ENCODE measurements at places on chromosomes 13 and 19.

- DNase-seq, result no peak
These were observed 12.7 kb downstream of the MED25 start for GRCh38 chr19:49830766-49831165.

DNA sequence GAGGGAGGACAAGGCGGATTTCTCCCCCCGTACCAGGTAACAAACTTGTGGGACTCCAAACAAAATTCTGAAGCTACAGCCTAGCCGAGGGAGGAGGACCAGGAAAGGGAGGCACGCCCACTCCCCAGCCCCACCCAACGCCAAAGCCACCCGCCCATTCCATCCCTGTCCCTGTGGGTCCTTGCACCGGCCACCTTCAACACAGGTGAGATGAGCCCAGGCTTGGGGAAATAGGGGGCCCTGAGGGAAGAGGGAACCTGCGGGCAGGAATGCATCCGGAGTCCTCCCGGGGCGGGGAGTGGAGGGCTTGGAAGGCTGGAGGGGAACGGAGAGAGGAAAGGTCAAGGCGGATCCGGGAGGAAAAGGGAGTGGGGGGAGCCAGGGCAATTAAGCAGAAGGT lies at the start of gene BEST2:
Gene BEST2 (plus strand): TSS at position 157 of the 400 bp plus-strand sequence. CDS start 802 bp downstream, outside the sequence.
- no peak for DNase-seq

GRCh38 chr13:106736941-106737340 lies 169.0 kb upstream of the ARGLU1 start:
- DNase-seq, result no peak

GRCh38 chr19:10316229-10317044 lies 622 bp upstream of the FDX2 start:
- no peak for DNase-seq

DNA sequence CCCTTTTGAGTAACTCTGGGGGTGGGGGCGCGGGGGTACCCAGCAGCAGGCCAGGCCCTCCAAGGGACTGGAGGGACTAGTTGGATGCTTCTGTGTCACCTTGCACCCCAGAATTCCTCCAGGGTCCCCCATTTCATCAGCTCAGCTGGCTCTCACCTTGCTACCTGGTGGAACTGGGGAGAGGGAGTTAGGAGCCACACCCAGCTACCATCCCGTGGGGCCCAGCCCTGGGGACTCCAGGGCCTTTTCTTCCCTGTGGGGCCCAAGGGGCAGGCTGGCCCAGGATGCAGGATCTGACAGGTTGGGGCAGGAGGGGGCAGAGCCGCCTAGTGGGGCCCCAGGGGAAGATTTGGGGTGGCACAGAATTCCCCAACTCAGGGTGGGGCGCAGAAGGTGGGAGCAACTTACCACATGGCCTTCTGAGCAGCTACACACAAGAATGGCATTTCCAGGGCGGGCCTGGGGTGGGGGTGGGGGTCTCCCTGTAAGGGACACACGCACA lies 32.8 kb upstream of the NANOS3 start:
- DNase-seq, result no peak

- DNase-seq, result no peak
These were observed 58.9 kb downstream of the RAP2A start for GRCh38 chr13:97492684-97493371.

- no peak for DNase-seq
These were observed 164.7 kb downstream of the KCNRG start for GRCh38 chr13:50179977-50180376.

- peak; percentile 46 for DNase-seq
These were observed 69.4 kb downstream of the PSPC1 start for GRCh38 chr13:19713186-19713965.

GRCh38 chr19:31356587-31357314 lies 7.5 kb upstream of the TSHZ3 start:
- DNase-seq, result peak; percentile 74

DNA sequence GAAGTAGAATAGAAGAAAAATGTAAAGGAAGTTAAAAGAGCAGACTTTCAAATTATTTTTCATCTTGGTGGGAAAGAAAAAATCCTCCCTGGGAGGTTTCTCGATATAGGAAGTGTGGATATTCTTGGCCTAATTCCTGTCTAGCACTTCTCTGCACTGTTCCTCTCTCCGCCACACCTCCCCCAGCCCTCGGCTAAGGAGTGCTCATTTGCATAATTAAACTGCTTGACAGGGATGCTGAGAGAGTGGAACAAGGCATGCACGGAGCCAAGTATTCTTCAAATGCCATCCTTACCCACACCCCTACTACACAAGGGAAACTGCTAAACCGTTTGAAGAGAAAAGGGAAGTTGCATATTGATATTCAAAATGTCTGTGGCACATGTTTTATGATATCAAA lies 511.0 kb upstream of the HTR2A start:
- no peak for DNase-seq

- DNase-seq, result no peak
These were observed 27.0 kb upstream of the ZNF726 start for GRCh38 chr19:23887642-23888041.

DNA sequence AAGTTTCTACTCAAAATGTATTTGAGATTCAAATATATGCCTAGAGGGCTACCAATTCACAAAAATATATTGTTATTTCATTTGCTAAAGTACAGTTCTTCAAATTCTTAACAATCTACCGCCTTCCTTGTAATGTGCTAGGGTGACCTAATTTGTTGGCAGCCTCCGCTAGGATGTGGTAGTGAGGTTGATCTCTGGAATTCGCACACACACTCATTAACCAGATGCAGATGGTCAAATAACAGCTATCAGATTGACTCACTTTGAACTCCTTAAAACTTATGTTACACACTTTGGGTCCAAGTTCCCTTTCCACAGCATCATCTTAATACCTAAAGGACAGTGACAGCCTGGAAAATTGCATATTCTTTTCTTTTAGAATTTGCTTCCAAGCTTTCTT lies 367.3 kb downstream of the DCT start:
- no peak for DNase-seq

Data from inflammatory macrophage treated with lipopolysaccharide for 1 hour (primary cell).